Breast epithelium (tissue), 4 donors: ENCODE measurements at places on chromosomes 11 and 22.

DNA sequence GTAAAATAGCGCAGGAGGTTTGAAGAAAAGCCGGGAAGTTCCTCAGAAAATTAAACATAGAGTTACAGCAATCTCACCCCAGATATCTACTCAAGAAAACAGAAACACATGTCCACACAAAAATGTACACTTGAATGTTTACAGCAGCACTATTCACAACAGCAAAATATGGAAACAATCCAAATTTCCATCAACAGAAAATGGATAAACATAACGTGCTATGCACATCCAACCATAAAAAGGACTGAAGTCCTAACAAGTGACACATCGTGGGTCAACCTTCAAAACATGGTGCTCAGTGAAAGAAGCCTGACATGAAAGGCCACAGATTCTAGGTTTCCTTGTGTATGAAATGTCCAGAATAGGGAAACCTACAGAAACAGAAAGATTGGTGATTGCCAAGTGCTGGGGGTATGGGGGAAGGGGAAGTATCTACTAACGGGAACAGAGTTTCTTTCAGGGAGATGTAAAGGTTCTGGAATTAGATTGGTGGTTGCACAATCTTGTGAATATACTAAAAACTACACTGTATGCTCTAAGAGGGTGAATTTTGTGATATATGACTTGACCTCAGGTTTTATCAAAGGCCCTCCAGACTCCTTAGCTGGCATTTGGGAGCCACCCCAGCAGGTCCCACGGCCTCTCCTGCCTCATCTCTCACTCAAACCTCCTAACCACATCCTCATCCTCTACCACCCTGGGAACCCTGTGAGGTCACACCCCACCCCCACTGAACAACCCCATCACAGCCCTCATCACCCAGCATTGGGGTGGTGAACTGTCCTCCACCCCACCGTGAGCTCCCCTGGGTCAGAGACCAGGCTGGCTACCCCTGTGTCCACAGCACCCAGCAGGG is 69.2 kb upstream of the PRR5 start:
- no peak overlapping the region for H3K27ac ChIP-seq
- DNase-seq: no peak
- H3K4me3 ChIP-seq: no peak overlapping the region
- H3K4me1 ChIP-seq: no peaks in the 10 kb centered on the region
- no peaks in the 10 kb centered on the region for H3K36me3 ChIP-seq
- H3K27me3 ChIP-seq: peaks cover 7% of the 10 kb centered on the region

- no peak overlapping the region for H3K27ac ChIP-seq
- peaks cover 2% of the 10 kb centered on the region for H3K4me1 ChIP-seq
- H3K36me3 ChIP-seq: no peaks in the 10 kb centered on the region
These were observed 39.4 kb downstream of the IRAG1 start for GRCh38 chr11:10653946-10654810.

GRCh38 chr11:10064828-10065227 is 229.2 kb downstream of the SBF2 start:
- no peaks in the 10 kb centered on the region for H3K4me1 ChIP-seq
- H3K4me3 ChIP-seq: no peak overlapping the region
- no peaks in the 10 kb centered on the region for H3K36me3 ChIP-seq
- no peak for DNase-seq
- H3K27me3 ChIP-seq: no peaks in the 10 kb centered on the region

GRCh38 chr11:33900159-33900840 is 8.4 kb upstream of the LMO2 start:
- no peak overlapping the region for H3K4me3 ChIP-seq
- peaks cover 13% of the 10 kb centered on the region for H3K4me1 ChIP-seq
- H3K27me3 ChIP-seq: no peaks in the 10 kb centered on the region

DNA sequence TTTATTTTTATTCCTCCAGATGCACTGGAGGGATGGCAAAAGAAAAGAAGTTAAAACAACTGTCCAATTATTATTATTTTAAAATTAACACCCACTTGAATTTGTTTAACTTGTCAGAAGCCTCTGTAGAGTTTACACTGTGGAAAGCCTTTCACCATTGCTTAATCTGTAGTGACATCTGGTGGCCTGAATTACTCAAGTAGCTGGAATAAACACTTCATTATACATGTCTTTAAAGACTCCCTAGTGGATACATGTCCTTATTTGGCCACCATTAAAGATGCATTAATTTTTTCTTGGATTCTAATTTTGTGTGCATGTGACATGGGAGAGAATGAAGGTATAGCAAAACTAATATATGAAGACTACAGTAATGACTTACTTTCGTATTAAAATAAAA is 1496.5 kb downstream of the FAM181B start:
- no peak overlapping the region for H3K4me3 ChIP-seq
- DNase-seq: no peak
- H3K27ac ChIP-seq: no peak overlapping the region
- H3K27me3 ChIP-seq: no peaks in the 10 kb centered on the region

GRCh38 chr11:62831520-62832335 is at the start of gene STX5:
Gene STX5, minus strand, starts transcription at chr11:62832051. Its CDS starts 808 bp downstream, at chr11:62831243.
- H3K27ac ChIP-seq: peak within 1 kb of the TSS; percentile 98
- no peaks in the 10 kb centered on the region for H3K36me3 ChIP-seq
- H3K4me1 ChIP-seq: peaks cover 4% of the 10 kb centered on the region
- DNase-seq: peak; percentile 100
- peak within 1 kb of the TSS; percentile 74 for H3K4me3 ChIP-seq
